Naive thymus-derived CD8-positive, alpha-beta T cell (primary cell): ENCODE measurements at places on chromosomes 3 and 15. TPM values are rescaled to one million over a fixed set of nuclear protein-coding genes. Genes with fewer than 3 reads are reported as not detected.

CACNA2D2 gene
- total RNA-seq, result 4.9 TPM

GRCh38 chr3:64247991-64248646 lies 22.9 kb upstream of the PRICKLE2 start:
- no peak for DNase-seq

DNA sequence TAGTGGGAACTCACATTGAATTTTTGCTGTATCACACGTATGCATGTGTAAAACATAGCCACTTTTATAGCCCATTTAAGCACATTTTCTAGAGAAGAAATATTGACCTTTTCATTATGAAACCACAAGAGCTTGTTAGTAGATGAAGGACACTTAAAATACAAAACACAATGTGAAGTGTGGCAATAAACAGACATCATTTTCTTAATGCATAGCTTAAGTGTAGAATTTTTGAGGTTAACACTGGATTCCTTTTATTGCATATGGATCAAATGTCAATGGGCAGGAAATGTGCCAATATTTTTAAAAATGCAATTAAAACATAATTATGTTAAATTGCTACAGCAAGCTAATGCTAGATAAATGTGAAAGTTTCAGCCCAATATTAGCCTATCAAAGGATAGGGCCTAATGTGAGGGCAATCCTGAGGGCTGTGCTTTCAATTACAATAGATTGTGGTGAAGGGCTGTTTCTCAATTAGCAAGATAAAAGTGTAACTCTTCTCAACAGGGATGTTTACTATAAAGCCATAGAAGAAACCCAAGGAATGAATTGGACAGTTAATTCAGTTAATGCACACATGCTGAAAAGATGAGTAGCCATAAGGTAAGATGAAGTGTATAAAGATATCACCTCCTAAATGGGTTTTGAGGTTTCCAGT lies 489.0 kb upstream of the CDIN1 start:
- DNase-seq, result no peak

DNA sequence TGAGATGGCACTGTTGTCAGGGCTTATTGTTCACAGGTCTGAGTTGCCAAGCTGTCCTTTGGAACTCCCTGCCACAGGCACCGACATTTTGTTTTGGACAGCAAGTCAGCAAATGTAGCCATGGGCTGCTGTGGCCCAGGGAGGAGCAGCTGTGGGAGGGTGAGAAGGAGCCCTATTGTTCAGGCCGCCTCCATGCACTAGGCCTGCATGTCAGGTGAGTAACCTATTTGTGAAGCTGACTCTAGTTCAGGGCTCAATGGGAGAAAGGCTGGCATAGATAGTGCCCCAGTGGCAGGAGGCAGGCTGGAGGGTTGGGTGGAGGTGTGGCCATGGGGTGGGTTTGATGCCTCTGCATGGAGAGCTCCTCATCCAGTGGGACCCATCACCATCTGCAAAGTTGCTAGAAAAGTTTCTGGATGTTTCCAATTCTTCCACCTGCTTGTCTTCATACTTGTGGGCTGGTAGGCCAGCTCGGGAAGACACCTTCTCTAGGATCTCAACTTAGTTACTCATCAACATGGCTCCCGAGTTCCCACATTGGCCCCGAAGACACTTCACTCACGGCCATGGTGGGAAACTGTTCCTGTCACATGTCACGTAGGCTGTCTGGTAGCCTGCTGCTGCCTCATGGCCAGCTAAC lies 19.5 kb downstream of the AMOTL2 start:
- no peak for DNase-seq

- no peak for DNase-seq
Measured at GRCh38 chr15:65206750-65207149, 4.5 kb downstream of the CILP start.

CCRL2 gene
- total RNA-seq, result 1.5 TPM

- no peak for DNase-seq
Measured at GRCh38 chr15:91553196-91553854, 300.2 kb upstream of the SLCO3A1 start.

DNA sequence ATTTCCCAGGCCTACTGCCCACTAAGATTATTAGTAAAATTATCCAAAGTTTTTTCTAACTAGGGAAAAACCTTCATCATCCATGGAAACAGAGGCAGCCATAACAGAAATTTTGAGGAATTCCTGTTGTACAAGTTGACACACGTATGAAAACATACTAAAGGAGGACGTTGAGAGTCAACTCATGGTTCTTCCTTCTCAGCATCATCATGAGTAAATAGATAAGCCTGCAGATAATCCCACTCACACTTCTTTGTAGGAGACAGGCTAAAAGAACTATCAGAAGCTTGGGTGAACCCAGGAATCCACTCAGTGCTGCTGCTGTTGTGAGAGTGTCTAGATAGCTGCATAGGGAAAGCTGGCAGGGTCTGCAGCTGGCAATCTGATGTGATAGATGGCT lies 694.8 kb upstream of the NR2F2 start:
- DNase-seq, result no peak

GRCh38 chr3:186418671-186419145 lies 56.7 kb upstream of the DGKG start:
- no peak for DNase-seq

FOXB1 gene
- not detected for total RNA-seq

GRCh38 chr3:24683090-24683489 lies 188.4 kb upstream of the THRB start:
- DNase-seq, result no peak

DNA sequence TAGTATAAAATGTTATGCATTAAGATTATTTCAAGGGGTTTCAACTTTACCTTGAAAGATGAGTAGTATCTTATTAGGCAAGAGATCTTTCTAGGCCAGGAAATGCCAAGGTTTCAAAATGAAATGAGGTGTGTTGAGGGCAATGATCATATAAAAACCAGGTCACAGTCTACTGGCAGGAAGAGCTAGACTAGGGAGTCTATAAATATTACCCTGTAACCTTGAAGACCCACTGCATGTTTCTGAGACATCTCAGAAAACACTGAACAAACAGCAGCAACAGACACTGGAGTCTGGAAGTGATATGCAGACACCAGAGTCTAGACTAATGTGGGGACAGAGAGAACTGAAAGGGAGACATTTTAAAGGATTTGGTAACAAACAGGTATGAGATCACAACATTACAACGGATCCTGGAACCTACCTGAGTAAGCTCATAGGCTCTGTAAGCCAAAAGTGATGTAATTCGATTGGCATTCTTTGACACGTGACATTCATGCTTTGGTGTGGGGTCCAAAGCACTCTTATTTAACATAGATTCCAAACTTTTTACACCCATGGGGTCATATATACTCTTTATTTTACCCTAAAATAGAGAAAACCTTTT lies 15.0 kb downstream of the TASOR start:
- no peak for DNase-seq

RPL32 gene
- 4,303 TPM for total RNA-seq

DNA sequence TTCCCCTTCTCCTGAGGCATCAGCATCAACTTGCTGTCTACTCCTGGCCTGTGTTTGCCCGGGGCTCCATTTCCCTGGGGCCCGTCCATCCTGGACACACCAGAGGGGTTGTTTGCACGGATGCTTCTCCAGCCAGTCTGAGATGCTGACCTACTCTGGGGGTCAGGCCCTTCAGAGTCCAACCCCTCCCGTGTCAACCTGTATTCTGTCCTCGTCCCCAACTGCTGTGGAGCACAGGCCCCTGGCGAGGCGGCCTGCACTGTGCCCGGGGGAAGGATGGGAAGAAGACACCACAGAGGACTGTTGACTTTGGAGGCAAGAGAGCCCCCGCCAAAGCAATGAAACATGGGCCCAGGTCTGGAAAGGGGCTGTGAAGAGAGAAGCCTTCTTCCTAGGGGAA lies 25.8 kb downstream of the ALS2CL start:
- no peak for DNase-seq

DNA sequence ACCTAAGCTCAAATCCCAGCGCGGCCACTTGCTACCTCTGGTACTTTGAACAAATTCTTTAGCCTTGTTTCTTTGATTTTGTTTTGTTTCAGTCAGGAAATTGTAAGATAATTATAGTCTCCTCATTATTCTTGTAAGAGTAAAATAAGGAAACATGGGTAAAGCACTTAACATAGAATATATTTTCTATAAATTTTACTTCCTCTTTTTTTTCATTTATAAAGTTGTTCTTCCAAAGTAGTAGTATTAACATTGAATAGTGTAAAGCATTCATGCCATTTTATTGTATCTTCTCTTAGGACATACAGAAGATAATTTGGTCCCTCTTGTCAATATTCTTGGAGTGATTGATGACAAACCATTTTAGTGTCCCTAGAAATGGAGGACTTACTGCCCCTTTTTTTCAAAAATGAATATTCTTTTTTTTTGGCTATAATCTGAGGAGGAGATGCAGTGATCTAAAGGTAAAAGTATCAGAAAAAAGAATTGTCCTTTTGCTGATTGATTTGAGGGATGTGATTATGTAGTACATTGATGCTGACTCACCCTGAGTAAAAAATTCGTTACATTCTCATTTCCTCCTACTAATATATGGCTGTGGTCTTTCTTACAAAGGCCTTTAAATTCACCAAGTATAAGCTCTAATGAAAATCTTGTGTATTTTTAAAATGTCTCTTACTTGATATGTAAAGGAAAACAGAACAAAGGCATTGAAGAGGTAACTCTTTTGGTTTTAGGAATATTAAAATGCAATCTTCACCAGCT lies 51.0 kb downstream of the ALCAM start:
- DNase-seq, result no peak
